Motor neuron (in vitro differentiated cells): ENCODE measurements at places on chromosomes 13 and 19. TPM values are rescaled to one million over a fixed set of nuclear protein-coding genes. Genes with fewer than 3 reads are reported as not detected.

The IZUMO1 gene
- total RNA-seq = 0.63 and 0.76 TPM in 2 replicates

The ZNF69 gene
- 3.6 and 4.4 TPM in 2 replicates for total RNA-seq

The ITGBL1 gene
- not detected in 2 replicates for total RNA-seq

The MAP3K10 gene
- total RNA-seq = 18.0 and 18.5 TPM in 2 replicates

The ZNF628 gene
- 3.0 and 5.6 TPM in 2 replicates for total RNA-seq

The SULT2A1 gene
- total RNA-seq = not detected in 2 replicates

The IGSF23 gene
- total RNA-seq = not detected in 2 replicates

The TGFBR3L gene
- 0.30 and 0.57 TPM in 2 replicates for total RNA-seq

The ZNF600 gene
- 0.63 and 0.98 TPM in 2 replicates for total RNA-seq

The RFPL4A gene
- not detected in 2 replicates for total RNA-seq

The PPP1R12C gene
- 64.0 and 66.6 TPM in 2 replicates for total RNA-seq

The PABPC3 gene
- 0.22 and 0.31 TPM in 2 replicates for total RNA-seq

The ZNF837 gene
- total RNA-seq = 1.6 TPM in 2 replicates

The OCEL1 gene
- 7.9 and 9.9 TPM in 2 replicates for total RNA-seq

The FAM174C gene
- 28.0 and 34.4 TPM in 2 replicates for total RNA-seq

The IFNL1 gene
- not detected in 2 replicates for total RNA-seq

The UNC13A gene
- 5.6 and 7.2 TPM in 2 replicates for total RNA-seq

The PNMA8A gene
- 49.9 and 50.1 TPM in 2 replicates for total RNA-seq

The OBI1 gene
- total RNA-seq = 15.6 and 17.2 TPM in 2 replicates

The MAST1 gene
- total RNA-seq = 0.75 and 1.0 TPM in 2 replicates

The PSG2 gene
- not detected in 2 replicates for total RNA-seq

The IGFL3 gene
- total RNA-seq = not detected in 2 replicates

The TEX29 gene
- total RNA-seq = not detected in 2 replicates

The SLC17A7 gene
- 0.71 and 0.92 TPM in 2 replicates for total RNA-seq

The MYCBP2 gene
- 87.2 and 89.8 TPM in 2 replicates for total RNA-seq

The ATP4A gene
- total RNA-seq = 0.14 TPM in 1 of 2 replicates, not detected in the other

The MBD3L2 gene
- total RNA-seq = 0.62 and 1.1 TPM in 2 replicates

The CYP2A7 gene
- total RNA-seq = 1.00 and 1.2 TPM in 2 replicates

The EBI3 gene
- total RNA-seq = not detected in 2 replicates

The BSG gene
- 561 and 696 TPM in 2 replicates for total RNA-seq

The IGFL1 gene
- total RNA-seq = 1.5 and 1.8 TPM in 2 replicates

The CBARP gene
- total RNA-seq = 4.8 and 5.0 TPM in 2 replicates

The OR10H1 gene
- total RNA-seq = 0.09 and 0.16 TPM in 2 replicates

The SIGLECL1 gene
- total RNA-seq = 1.1 and 2.1 TPM in 2 replicates

The SCN1B gene
- total RNA-seq = 3.0 and 4.0 TPM in 2 replicates

The PIN1 gene
- total RNA-seq = 91.0 and 98.5 TPM in 2 replicates

The NKG7 gene
- not detected in 2 replicates for total RNA-seq

The LRFN3 gene
- total RNA-seq = 4.9 and 6.6 TPM in 2 replicates

The NR2F6 gene
- total RNA-seq = 14.8 and 17.4 TPM in 2 replicates

The TPTE2 gene
- total RNA-seq = not detected in 2 replicates

The ATP8A2 gene
- 0.60 and 1.0 TPM in 2 replicates for total RNA-seq

The PPFIA3 gene
- total RNA-seq = 27.8 and 29.6 TPM in 2 replicates

The EDNRB gene
- total RNA-seq = 0.36 and 0.89 TPM in 2 replicates

The NR1H2 gene
- total RNA-seq = 18.7 and 21.1 TPM in 2 replicates

The RUVBL2 gene
- total RNA-seq = 104 and 126 TPM in 2 replicates

The CPAMD8 gene
- total RNA-seq = 4.0 and 5.7 TPM in 2 replicates

The NOTCH3 gene
- 4.8 and 11.5 TPM in 2 replicates for total RNA-seq

The ERFL gene
- total RNA-seq = 1.3 and 1.8 TPM in 2 replicates

The LHB gene
- 0.88 and 1.5 TPM in 2 replicates for total RNA-seq

The FLT3LG gene
- 4.8 and 7.9 TPM in 2 replicates for total RNA-seq

The SIGLEC10 gene
- 0.05 and 0.38 TPM in 2 replicates for total RNA-seq

The ZNF541 gene
- 0.46 TPM in 1 of 2 replicates, not detected in the other for total RNA-seq

The MAG gene
- total RNA-seq = 0.32 and 0.42 TPM in 2 replicates

The REXO1 gene
- 13.4 and 14.4 TPM in 2 replicates for total RNA-seq

The POU2F2 gene
- total RNA-seq = 1.5 and 2.0 TPM in 2 replicates

The FOXA3 gene
- 0.10 and 0.18 TPM in 2 replicates for total RNA-seq

The GPC6 gene
- total RNA-seq = 24.9 and 27.0 TPM in 2 replicates

The GRIN3B gene
- 0.05 and 0.08 TPM in 2 replicates for total RNA-seq
